ENCODE measurements at places on chromosomes 13 and 19.
A peak's percentile ranks its signal among the peaks of the same experiment; 100 is the strongest.

- peak overlapping the region; percentile 50 for H3K27ac ChIP-seq
- H3K36me3 ChIP-seq: no peaks in the 10 kb centered on the region
- no peak overlapping the region for H3K4me3 ChIP-seq
- DNase-seq: no peak
These were observed 8.8 kb upstream of the SULT2B1 start for GRCh38 chr19:48543121-48543710.

DNA sequence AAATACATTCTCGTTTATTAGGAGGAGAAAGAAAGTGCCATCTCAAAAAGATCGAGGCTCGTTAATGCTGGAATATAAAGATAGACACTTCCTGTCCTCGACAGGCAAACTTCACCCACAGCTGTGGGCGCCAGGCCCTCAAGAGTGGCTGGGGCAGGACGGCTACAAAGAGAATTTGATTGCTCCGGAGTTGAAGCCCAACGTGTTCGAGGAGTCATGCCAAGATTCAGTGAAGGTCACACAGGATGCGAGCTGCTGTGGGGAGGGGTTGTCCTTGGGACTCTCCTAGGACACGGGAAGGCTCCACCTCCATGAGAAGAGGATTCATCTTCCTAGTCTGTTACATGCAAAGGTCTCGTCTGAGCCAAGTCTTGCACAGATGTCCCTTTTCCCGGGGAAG, 16.3 kb upstream of the PTPRS start:
- H3K27ac ChIP-seq: no peak overlapping the region
- no peak for DNase-seq
- peaks cover 16% of the 10 kb centered on the region for H3K27me3 ChIP-seq
- no peaks in the 10 kb centered on the region for H3K36me3 ChIP-seq
- peaks cover 7% of the 10 kb centered on the region for H3K4me1 ChIP-seq

DNA sequence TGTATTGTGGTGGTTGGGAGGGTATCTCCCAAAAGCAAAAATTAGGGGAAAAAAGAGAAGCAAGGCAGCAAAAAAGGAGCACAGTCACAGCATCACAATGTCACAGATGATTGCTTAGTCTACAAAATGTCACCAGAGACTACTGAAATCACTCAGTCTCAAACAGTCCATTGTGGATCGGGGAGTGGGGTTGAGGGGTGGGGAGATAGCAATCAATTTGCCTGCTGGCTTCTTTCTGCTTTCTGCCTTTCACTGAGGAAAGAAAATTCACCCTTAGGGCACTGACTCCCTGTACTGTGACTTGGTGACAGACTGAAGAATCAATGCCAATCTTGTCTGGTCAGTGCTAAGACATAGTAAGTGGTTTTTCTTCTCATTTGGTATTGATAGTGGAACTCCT, 2127.1 kb upstream of the PCDH20 start:
- peak overlapping the region; percentile 75 for H3K27ac ChIP-seq
- peaks cover 2% of the 10 kb centered on the region for H3K36me3 ChIP-seq
- no peaks in the 10 kb centered on the region for H3K27me3 ChIP-seq
- H3K4me1 ChIP-seq: peaks cover 32% of the 10 kb centered on the region

GRCh38 chr19:18967358-18968146, 26.5 kb upstream of the HOMER3 start:
- no peaks in the 10 kb centered on the region for H3K4me1 ChIP-seq
- no peak for DNase-seq
- H3K27me3 ChIP-seq: no peaks in the 10 kb centered on the region
- no peak overlapping the region for H3K4me3 ChIP-seq
- no peak overlapping the region for H3K27ac ChIP-seq

DNA sequence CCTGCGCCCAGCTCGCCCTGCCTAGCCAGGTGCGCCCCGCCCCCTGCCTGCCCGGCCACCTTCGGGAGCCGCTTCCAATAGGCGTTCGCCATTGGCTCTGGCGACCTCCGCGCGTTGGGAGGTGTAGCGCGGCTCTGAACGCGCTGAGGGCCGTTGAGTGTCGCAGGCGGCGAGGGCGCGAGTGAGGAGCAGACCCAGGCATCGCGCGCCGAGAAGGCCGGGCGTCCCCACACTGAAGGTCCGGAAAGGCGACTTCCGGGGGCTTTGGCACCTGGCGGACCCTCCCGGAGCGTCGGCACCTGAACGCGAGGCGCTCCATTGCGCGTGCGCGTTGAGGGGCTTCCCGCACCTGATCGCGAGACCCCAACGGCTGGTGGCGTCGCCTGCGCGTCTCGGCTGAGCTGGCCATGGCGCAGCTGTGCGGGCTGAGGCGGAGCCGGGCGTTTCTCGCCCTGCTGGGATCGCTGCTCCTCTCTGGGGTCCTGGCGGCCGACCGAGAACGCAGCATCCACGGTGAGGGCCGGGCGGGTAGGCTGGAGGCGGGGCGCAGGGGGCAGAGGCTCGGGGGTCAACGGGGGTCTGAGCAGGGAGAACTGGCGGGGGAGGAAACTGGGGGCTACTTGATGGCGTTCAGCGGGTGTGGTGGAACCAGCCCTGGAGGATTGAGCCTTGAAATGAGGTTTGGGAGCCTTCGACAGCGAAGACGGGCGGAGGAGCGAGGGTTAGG, at the start of gene SPINT2:
SPINT2 (plus strand) TSS at position 88 of the 727 bp plus-strand sequence; CDS start at position 408, 320 bp downstream.
- H3K36me3 ChIP-seq: no peaks in the 10 kb centered on the region
- peaks cover 28% of the 10 kb centered on the region for H3K27me3 ChIP-seq
- peak within 1 kb of the TSS; percentile 76 for H3K4me3 ChIP-seq
- no peak within 1 kb of the TSS for H3K27ac ChIP-seq

- no peaks in the 10 kb centered on the region for H3K27me3 ChIP-seq
- no peak for DNase-seq
- H3K27ac ChIP-seq: peak overlapping the region; percentile 98
- no peaks in the 10 kb centered on the region for H3K36me3 ChIP-seq
- peaks cover 58% of the 10 kb centered on the region for H3K4me1 ChIP-seq
These were observed 85.7 kb downstream of the NUFIP1 start for GRCh38 chr13:44903574-44903985.

DNA sequence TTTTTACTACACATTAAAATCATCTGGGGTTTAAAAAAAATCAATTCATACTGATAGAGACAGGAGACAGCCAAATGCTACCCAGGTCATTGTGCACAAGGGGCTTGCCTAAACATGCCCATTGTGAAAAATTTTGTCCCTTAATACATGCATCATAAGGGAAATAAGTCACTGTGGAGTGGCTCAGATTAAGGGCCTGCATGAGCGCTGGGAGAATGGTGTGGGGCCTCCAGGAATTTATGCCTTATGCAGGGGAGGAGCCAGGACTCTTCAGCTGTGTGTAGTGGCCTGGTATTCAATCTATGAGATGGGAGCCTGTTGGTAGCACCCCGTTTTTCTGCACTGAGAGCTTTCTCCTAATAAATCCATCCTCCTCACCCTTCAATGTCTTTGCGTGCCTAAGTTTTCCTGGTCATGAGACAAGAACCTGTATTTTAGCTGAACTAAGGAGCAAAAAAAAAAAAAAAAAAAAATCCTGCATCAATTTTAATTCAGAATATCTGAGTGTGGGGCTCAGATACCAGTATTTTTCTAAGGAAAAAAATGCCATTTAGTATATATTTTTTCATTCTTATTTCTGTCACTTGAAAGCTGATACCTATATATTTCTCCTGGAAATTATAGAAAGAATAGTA, 997.6 kb upstream of the ATXN8OS start:
- no peak overlapping the region for H3K27ac ChIP-seq
- no peak for DNase-seq
- H3K4me3 ChIP-seq: no peak overlapping the region
- H3K27me3 ChIP-seq: no peaks in the 10 kb centered on the region
- peaks cover 5% of the 10 kb centered on the region for H3K36me3 ChIP-seq

DNA sequence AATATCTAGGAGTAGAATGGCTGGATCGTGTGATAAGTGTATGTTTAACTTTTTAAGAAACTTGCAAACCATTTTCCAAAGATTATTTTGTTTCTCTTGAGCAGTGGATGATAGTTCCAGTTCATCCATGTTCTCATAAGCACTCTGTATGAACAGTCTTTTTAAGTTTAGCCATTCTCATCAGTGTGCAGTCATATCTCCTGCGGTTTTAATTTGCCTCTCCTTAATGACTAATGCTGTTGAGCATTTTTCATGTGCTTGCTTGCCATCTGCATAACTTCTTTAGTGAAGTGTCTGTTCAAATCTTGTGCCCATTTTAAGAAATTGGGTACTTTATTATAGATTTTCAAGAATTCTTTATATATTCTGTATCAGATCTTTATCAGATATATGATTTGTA, 58.6 kb downstream of the WASF3 start:
- H3K27me3 ChIP-seq: no peaks in the 10 kb centered on the region
- no peak for DNase-seq
- H3K27ac ChIP-seq: no peak overlapping the region
- no peaks in the 10 kb centered on the region for H3K4me1 ChIP-seq
- H3K36me3 ChIP-seq: peaks cover 26% of the 10 kb centered on the region

- H3K27me3 ChIP-seq: peaks cover 44% of the 10 kb centered on the region
- no peak overlapping the region for H3K27ac ChIP-seq
- H3K36me3 ChIP-seq: no peaks in the 10 kb centered on the region
- peak; percentile 82 for DNase-seq
These were observed 24.2 kb upstream of the TTYH1 start for GRCh38 chr19:54390942-54391577.

DNA sequence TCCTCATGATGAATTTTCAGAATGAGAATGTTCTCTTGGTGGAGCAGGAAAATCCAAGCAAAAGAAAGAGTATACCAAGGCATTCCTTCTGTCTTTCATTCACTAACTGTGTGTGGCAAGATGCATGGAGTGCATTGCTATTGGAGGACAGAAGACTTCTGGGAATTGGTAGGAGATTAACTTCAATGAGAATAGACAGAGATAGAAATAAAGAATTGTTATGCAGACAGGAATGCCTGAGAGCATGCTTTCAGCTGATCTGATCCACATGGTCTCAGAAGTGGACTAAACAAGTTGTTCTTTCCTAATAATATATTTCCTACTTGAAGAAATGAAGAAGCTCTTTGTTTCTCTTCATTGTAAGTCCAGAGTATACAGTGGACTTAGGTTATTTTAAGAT, 303.6 kb downstream of the MYO16 start:
- no peaks in the 10 kb centered on the region for H3K36me3 ChIP-seq
- H3K4me1 ChIP-seq: no peaks in the 10 kb centered on the region
- no peaks in the 10 kb centered on the region for H3K27me3 ChIP-seq
- no peak overlapping the region for H3K4me3 ChIP-seq

DNA sequence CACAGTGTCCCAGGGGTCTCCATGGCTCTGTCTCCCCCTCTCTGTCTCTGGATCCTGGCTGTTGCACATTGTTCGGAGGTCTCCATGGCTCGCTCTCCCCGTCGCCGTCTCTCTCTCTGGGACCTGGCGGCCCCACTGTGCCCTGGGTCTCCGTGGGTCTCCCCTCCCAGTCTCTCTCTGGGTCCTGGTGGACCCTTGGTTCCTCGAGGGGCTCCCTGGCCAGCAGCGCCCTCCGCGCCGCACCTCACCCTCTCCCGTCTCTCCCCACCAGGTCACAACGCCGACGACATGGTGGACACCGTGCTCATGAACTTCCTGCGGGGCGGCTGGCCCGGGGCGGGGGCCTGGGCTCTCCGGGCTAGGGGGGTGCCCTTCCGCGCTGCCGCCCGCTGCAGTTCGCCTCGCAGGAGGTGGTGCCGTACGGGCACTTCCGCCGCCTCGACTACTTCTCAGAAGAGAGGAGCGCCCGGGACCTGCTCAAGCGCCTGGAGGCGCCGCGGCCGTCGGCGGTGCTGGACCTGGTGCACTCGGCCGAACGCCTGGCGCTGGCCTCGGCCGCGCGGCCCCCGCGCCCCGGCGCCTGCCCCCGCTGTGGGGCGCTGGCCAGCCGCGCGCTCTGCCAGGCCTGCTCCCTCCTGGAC, 29.1 kb downstream of the SIGLEC5 start:
- no peaks in the 10 kb centered on the region for H3K36me3 ChIP-seq
- H3K27ac ChIP-seq: no peak overlapping the region
- no peak for DNase-seq
- peaks cover 8% of the 10 kb centered on the region for H3K27me3 ChIP-seq
- H3K4me1 ChIP-seq: no peaks in the 10 kb centered on the region

- no peak for DNase-seq
- peaks cover 2% of the 10 kb centered on the region for H3K36me3 ChIP-seq
- no peak overlapping the region for H3K4me3 ChIP-seq
- no peak overlapping the region for H3K27ac ChIP-seq
- no peaks in the 10 kb centered on the region for H3K27me3 ChIP-seq
These were observed 575.2 kb downstream of the MYO16 start for GRCh38 chr13:109204657-109205056.

DNA sequence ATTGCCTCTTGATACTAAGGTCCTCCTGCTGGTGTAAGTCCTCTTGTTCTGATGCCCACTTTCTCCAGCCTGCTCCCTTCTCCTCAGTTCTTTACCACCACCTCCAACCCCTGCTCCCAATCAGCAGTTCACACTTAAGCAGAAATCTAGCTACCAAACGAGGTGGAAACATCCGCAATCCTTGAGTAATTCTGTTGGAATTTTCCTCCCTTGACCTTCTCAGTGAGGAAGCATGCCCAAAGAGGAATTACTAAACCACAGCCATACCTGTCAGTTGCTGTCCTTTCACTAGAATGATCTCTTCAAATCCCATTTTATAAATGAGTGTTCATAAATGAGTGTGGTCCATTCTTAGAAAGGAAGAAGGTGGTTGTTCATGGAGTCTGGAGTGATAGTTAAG, 289.9 kb downstream of the DACH1 start:
- H3K27ac ChIP-seq: no peak overlapping the region
- H3K27me3 ChIP-seq: no peaks in the 10 kb centered on the region
- H3K4me1 ChIP-seq: no peaks in the 10 kb centered on the region
- H3K4me3 ChIP-seq: no peak overlapping the region
- DNase-seq: no peak

GRCh38 chr13:35781036-35782000, 304.8 kb upstream of the MAB21L1 start:
- H3K4me1 ChIP-seq: no peaks in the 10 kb centered on the region
- no peak for DNase-seq
- H3K36me3 ChIP-seq: no peaks in the 10 kb centered on the region
- no peak overlapping the region for H3K27ac ChIP-seq

DNA sequence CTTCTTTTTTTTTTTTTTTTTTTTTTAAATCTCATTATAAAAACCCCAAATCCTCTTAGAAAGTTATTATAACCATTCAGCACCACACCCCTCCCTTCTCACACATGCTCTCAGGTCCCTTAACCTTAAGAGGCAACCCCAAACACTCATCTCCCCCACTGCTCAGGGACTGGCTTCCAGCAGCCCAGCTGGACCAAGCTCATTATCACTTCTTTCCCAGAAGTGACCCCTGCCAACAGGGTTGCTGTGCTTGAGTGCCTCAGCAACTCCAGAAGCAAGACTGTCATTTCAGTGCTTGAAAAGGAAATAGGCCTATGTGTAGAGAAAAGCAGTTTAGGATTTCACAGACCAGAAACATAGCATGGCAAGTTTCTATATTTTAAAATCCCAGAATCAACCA, 84.3 kb downstream of the SLAIN1 start:
- peaks cover 14% of the 10 kb centered on the region for H3K36me3 ChIP-seq
- peaks cover 54% of the 10 kb centered on the region for H3K4me1 ChIP-seq
- H3K27ac ChIP-seq: no peak overlapping the region

DNA sequence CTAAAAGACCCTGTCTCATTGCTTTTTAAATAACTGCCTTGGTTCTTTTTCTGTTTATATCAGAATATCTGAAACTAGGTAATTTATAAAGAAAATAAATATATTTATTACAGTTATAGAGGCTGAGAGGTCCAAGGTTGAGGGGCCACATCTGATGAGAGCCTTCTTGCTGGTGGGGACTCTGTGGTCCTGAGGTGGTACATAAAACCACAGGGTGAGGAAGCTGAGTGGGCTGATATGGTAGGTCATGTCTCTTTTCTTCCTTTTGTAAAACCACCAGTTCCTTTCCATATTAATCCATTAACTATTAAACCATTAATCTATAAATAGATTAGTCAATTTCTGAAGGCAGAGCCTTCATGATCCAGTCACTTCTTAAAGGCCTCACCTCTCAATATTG, 109.5 kb upstream of the SPRY2 start:
- no peaks in the 10 kb centered on the region for H3K27me3 ChIP-seq
- DNase-seq: no peak
- no peaks in the 10 kb centered on the region for H3K4me1 ChIP-seq

- H3K27ac ChIP-seq: peak overlapping the region; percentile 88
- no peak for DNase-seq
- H3K36me3 ChIP-seq: no peaks in the 10 kb centered on the region
- H3K4me1 ChIP-seq: peaks cover 45% of the 10 kb centered on the region
These were observed 918 bp upstream of the FUZ start for GRCh38 chr19:49814010-49814409.

Measured in neural crest cell (in vitro differentiated cells).